ENCODE measurements at places on chromosomes 3 and 15.

- no peak for DNase-seq
Observed at GRCh38 chr15:27902680-27903385, 196.3 kb downstream of the OCA2 start.

DNA sequence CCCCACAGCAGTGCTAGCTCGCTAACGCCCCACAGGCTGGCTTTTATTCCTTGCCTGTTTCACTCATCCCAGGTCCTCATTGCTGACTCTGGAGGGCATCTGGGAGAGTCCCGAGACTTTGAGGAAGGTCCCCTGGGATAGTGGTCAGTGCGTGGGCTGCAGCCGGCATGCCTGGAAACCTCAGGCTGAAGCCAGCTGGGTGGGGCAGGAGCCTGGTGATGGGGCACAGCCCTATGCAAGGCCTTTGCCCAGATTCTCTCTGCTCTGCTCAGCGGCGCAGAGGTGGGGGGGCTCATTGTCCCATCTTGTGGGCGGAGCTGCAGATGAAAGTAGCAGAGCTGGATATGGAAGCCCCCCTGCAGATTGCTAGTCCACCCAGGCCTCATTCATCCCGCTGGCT is 55.7 kb upstream of the SMAD6 start:
- DNase-seq = no peak

- DNase-seq = no peak
Observed at GRCh38 chr15:81097890-81098280, 36.2 kb upstream of the CFAP161 start.

GRCh38 chr15:55283379-55284147 is 6.0 kb downstream of the RAB27A start:
- DNase-seq = no peak

GRCh38 chr3:136667081-136667480 is 85.1 kb downstream of the STAG1 start:
- DNase-seq = no peak

GRCh38 chr15:82540984-82541431 is 751 bp upstream of the RPS17 start:
- no peak for DNase-seq

- no peak for DNase-seq
Observed at GRCh38 chr15:77516786-77517185, 96.1 kb downstream of the HMG20A start.

GRCh38 chr3:23161308-23161707 is 41.8 kb upstream of the UBE2E2 start:
- no peak for DNase-seq

- no peak for DNase-seq
Observed at GRCh38 chr15:96285729-96286254, 44.7 kb upstream of the NR2F2 start.

DNA sequence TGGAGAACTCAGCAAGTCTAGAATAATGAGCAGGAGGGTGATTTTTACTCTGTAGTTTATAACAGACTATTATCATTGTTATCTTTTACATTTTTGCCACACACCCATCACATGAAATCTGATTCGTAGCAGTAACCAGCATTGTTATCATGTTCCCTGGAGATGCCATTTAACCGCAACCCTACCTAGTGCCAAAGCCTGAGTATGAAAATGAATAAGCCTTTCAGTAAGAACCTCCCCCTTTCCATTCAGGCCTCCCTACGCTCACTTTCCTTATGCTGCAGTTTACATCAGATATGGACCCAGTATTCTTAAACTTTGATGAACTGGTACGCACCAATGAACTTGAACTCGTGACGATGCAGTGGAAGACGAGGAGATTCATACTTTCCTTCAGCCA is 158.7 kb upstream of the SPRED1 start:
- no peak for DNase-seq

DNA sequence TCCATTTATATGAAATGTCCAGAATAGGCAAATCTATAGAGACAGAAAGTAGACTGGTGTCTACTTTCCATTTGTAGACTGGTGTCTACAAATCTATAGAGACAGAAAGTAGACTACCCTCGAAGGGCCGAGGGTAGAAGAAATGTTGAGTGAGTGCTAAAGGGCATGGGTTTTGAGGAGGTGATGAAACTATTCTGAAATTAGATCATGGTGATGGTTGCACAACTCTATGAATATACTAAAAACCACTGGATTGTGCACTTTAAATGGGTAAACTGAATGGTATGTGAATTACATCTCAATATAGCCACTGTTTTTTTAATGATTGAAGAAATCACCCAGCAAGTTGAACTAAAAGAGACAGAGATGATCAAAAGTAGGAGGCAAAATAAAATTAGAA is 27.9 kb downstream of the TP53BP1 start:
- no peak for DNase-seq

GRCh38 chr3:134060561-134061385 is 31.0 kb upstream of the SLCO2A1 start:
- no peak for DNase-seq

DNA sequence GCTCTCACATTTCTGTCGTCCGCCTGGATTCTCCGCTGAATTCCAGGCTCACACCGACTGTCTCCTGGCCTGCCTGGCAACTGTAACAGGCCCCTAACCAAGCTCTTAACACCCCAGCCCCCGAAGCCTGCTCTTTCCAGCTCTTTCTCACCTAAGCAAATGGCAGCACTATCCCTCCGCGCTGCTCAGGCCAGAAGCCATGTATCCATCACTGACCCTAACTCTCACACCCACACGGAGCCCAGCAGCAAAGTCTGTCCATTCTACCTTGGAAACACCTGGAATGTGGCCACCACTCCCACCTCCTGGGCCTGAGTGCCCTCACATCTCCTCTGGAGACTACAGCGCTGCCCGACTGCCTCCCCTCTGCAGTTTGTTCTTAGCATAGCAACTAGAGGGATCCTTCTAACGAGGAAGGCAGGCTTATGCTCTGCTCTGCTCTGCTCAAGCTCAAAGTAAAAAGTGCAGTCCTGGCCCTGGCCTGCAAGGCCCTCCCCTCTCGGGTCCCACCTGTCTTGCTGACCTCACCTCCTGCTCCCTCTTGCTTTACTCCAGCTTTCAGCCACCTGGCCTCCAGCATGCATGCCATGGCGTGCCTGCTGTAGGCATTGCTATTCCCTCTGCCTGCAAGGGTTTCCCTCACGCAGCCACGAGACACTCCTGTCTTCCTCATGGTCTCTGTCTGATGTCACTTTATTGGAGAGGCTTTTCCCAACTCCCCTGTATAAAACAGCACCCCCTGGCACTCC is 27.2 kb downstream of the FEM1B start:
- DNase-seq = no peak

DNA sequence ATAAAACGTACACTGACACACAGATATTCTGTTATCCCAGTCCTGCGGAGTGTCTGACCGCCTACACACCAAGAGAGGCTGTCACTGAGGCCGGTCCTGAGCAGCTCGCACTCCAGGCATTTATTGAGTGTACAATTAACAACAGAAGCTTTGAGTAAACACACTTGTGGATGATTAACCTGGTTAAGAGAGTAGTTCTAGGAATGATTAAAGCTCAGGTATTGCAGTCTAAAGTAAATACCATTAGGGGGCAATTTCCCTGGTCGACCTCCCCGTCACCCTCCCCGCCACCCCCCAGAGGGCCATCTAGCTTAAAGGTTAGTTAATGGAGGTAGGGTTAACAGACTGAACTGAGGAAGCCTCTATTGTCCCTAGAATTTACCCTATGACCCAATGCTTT is 1278.5 kb downstream of the NSUN3 start:
- no peak for DNase-seq

GRCh38 chr3:156604642-156605144 is 49.8 kb upstream of the SSR3 start:
- no peak for DNase-seq

DNA sequence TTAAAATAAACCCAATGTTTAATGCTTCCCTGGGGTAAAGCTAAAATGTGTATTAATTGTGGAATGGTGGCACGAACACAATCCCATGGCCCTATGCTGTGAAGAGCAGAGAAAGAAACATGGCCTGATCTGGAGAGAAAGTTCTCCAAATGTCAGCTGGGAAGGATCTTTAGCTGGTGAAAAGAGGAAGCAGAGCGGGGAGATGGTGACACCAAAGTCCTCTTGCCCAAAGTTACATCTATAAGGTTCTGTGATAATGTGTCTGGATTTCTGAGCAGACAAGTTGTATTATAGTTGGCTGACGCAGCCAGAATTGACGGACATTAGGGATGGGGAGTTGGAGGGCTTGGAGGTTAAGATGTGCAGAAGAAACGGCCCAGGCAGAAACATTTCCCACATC is 196.2 kb downstream of the CHST2 start:
- DNase-seq = no peak

- DNase-seq = peak; percentile 71
Observed at GRCh38 chr3:108125550-108126071, 34.8 kb upstream of the CD47 start.

- no peak for DNase-seq
Observed at GRCh38 chr3:25820366-25820765, 30.5 kb downstream of the OXSM start.

DNA sequence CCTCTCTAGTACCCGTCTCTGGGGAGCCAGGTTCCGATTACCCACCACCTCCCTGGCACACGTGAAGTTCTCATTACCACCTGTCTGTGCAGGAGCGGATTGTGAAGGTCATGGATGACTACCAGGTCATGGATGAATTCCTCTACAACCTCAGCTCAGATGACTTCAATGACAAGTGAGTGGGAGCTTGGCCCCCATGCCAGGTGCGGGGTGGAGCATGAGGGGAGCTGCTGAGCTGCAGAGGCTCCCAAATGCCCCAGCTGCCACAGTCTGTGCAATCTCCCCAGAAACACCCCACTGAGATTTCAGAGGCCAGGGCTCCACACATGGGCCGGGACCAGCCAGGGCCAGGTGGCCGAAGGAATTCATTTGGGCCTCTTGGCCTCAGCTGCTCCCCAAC is 34.3 kb downstream of the DNAH1 start:
- DNase-seq = no peak

- DNase-seq = no peak
Observed at GRCh38 chr3:148599481-148599880, 98.2 kb upstream of the AGTR1 start.

DNA sequence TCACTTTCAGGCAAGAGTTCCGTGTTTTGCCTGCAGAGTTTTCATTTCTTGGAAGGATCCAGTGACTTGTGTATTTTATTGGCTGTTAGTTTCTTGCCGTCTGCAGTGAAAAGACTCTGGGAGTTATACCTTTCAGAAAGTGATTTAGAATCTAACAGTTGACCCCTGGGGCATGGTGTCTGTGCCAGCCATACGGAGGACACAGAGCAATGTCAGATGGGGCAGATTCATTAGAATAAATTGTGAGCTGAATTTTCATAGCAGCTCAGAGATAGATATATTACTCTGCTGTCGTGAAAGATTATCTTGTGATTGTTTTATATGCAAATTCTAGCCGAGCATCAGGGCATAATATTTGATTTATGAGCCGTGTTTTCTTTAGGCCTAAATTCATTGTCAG is 131.6 kb downstream of the SV2B start:
- no peak for DNase-seq

GRCh38 chr15:69532066-69532465 is 79.4 kb downstream of the RPLP1 start:
- no peak for DNase-seq

- DNase-seq = no peak
Observed at GRCh38 chr15:31985607-31986006, 44.7 kb upstream of the CHRNA7 start.

DNA sequence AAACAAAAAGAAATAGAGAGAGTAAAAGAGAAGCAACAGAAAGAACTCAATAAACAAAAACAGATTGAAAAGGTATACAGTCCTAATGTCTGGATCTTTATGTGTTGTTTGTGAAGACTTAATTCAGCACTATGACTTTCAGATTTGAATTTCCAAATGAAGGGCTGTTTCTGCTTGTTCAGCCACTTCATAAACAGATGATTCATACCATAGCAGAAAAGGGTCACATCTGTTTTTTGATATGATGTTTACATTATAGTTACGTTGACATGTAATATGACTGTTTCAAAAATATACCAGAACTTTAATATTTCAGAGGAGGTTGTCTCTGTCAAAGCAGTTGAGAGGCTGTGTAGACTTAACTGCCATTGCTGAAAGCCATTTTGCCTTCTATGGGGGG is 24.1 kb downstream of the ASB14 start:
- DNase-seq = no peak

DNA sequence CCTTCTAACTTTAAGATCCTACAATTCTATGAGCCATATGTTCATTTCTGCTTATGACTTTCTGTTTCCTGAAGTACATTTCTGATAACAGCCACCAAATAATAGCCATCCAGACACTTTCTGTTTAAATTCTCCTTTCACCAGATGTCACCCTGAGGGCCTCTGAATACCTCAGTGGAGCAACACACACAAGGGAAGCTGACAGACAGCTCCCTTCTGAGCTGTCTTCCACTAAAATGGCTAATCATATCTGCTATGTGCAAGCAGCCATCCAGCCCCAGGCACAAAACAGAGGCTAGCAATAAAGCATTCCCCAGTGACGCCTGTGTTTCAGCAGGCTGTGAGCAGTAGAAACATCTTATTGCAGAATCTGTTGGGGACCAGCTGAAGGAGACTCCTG is 666.6 kb upstream of the UBE2E2 start:
- DNase-seq = no peak

GRCh38 chr15:29337156-29337959 is 67.7 kb upstream of the NSMCE3 start:
- no peak for DNase-seq

DNA sequence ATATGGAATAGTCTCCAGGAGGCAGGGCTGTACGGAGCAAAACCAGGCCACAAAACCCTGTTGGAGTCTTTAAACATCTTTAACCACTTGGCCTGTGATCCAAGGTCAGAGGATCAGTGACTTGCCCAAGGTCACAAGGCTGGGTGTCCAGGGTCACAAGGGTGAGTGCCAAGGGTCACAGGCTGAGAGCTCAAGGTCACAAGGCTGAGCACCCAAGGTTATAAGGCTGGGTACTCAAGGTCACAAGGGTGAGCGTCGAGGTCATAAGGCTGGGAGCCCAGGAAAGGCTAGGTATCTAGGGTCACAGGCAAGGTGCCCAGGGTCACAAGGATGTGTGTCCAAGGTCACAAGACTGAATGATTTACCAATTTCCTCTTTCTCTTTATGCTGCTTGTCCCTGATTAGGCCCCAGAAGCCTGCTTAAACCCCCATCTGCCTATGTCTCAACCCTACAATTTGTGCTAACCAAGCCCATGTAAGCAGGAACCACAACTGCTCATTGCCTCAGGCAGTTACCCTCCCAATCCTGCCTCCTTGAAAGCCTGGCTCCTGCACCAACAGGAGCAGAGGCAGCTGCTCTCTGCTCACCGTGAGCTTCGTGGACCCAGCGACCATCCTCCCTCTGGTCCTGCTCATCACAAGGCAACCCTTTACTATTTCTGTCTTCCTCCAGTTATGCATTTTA is 51.5 kb downstream of the MGLL start:
- DNase-seq = no peak

DNA sequence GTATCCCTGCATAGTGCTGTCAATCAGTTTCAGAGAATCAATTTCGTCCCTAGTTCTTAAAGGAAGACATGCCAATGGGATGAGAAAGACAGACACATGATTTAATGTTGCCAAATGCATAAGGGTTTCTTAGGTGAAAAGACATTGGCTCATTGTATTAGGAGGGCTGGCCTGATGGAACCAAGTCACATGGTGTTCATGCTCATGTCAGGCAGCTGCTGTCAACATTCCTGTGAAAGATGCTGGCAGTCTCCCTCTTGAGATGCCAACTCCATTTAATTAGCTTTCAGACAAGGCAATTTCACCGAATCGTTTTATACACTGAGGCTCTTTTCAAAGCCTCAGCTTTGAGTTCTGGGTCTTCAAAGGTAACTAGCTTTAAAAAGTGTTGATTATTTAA is 16.1 kb upstream of the IL1RAP start:
- DNase-seq = no peak

- no peak for DNase-seq
Observed at GRCh38 chr3:112124907-112125607, 8.0 kb downstream of the GCSAM start.

All from CD4-positive, alpha-beta T cell treated with Interleukin-12 subunit alpha and Interleukin-12 subunit beta, for 1 hour (primary cell).